ENCODE measurements at places on chromosomes 4 and X. TPM values are rescaled to one million over a fixed set of nuclear protein-coding genes. Genes with fewer than 3 reads are reported as not detected.

Gene HEPH
- total RNA-seq = 2.7 TPM

Gene ADGRG4
- not detected for total RNA-seq

Gene CBR4
- 11.7 TPM for total RNA-seq

GRCh38 chr4:101284546-101284945 is 62.8 kb downstream of the PPP3CA start:
- no peak for DNase-seq

- no peak for DNase-seq
Measured at GRCh38 chr4:104649631-104650030, 154.9 kb upstream of the CXXC4 start.

Measured in pancreas (tissue), 10 donors.